ENCODE measurements at places on chromosomes 16 and 17. TPM values are rescaled to one million over a fixed set of nuclear protein-coding genes. Genes with fewer than 3 reads are reported as not detected.
A peak's percentile ranks its signal among the peaks of the same experiment; 100 is the strongest.

DNA sequence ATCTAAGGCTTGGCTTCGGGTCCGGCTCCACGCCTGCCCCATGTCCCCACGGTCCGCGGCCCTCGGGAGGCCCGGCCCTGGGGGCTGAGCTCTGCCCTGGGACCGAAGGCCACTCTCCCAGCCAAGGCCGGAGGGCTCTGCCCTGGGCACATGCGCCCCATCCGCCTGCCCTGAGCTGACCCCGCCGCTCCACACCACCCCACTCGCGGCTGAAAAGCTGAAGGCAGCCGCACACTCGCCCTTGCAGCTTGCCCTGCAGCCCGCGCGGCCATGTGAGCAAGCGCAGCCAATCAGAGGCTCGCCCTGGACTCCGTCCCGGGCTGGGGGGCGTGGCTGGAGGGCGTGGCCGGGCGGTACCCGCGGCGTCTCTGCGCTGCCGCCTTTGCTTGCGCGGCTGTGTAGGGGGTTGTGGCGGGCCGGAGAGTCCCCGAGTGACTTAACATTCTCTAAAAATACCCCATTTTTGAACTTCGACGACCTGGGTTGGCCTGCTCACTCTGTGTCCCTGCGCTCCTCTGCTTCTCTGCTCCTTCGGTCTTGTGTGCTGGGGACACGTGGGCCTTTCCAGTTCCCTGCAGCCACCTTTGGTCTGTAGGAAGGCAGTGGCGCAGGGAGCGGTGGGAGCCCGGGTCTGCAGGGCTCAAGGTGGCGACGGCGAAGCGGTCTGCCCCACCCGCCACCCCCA is 8.8 kb upstream of the MAP2K3 start:
- no peak for DNase-seq

- DNase-seq: peak; percentile 50
These were observed 53.2 kb downstream of the CDYL2 start for GRCh38 chr16:80751167-80751566.

DNA sequence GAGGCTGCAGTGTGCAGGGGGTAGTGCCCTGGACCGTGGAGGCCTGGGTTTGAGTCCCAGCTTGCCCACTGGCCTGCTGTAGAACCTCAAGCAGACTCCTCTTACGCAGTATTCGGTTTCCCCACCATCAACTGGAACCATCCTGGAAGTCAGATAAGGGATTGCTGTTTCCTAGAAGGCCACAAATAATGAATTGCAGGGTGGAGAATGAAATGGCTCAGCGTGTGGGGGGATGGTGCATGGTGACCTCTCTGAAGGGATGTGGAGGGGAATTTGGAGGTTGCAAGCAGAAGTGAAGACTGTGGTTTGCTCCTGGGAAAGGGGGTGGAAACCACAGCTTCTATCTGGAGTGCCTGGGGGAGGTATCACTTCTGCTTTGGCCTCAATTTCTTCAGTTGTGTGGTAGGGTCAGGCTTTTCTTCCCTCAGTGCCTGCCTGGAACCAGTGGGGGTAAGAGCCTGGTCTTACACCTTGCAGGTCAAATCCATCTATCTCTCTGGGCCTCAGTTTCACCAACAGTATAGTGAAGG is 1.7 kb downstream of the ADGRG5 start:
- no peak for DNase-seq

- DNase-seq: no peak
These were observed 21.5 kb downstream of the TRIM25 start for GRCh38 chr17:56892333-56892732.

DNA sequence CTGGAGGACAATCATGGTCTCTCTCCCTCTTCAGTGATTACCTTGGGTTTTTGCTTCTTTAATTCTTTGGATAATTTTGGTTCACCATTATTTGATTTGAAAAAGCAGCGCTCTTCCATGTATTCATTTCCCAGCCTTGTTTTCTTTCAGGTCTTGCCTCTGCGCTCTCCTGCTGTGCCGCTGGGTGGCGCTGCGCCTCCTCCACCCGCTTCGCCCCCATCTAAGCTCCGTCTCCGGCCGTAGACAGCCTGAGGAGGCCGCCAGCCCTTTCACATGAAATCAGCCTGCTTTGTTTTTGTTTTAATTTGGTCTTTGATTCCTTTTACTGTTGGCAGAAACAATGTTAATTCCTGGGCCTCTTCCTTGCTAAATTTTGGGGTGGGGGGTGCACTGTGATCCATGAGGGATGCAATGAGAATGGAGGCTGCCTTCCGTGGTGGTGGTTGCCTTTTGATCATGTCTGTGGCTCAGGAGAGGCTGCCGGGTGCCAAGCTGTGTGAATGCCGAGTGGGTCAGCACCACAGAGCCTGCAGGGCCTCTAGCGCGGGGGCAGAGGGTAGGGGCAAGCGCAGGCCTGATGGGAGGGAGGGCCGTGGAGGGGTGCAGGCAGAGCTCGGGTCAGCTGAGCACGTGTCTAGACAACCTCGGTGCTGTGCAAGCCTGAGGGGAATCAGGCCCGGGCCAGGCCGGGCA is 64.1 kb downstream of the PLD6 start:
- DNase-seq: no peak

DNA sequence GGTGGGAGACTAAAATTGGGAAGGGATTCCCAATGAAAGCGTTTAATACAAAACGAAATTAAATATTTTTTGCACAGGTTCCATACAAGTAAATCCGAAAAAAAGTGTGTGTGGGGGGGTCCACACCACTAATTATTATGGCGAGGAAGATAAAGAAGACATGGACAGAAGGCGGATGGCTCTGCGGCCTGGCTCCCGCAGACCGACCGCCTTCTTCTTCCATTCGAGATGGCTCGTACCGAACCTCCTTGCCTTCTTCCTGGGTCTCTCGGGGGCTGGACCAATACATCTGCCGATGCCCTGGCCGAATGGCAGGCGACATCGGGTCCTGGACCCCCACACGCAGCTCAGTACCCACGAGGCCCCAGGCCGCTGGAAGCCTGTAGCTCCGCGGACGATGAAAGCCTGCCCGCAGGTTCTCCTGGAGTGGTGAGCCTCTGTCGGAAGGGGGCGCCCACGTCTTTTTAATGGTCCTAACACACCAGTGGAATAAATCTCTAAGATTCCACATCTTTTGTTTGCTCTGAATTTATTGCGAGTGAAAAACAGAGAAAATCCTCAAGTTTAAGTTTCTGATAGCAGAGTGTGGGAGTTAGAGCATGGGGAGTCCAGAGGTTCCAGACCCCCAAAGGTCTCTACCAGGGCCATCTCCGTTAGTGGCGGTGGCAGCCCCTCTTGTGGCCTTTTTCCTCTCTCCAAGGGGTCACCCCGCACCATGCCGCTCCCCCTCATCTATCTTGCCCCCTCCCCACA is 1.4 kb downstream of the PRAC2 start:
- peak; percentile 39 for DNase-seq

- DNase-seq: no peak
These were observed 1.2 kb upstream of the DPEP2 start for GRCh38 chr16:68000450-68000849.

DNA sequence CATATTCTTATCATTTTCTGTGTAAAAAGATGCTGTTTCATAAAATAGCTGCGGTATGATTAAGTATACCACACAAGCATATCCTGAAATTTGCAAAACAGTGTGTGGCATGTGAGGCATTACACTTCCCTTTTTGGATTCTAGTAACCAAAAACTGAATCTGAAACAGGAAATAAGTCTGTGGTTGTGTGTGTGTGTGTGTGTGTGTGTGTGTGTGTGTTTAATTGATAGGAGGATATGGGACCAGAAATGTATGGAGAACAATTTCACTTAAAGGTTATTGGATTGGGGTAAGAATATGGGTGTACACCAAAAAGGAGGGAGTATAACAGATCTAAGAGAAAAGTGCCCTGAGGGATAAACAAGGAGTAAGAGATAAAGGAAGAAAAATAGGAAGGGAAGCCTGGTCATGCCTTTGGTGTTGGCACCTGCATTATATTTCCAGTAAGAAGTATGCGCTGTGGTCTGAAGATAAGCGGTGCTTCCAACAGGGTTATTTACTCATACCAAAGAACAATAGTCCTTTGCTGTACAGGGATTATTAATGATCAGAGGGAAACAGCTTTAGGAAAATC is 4.0 kb downstream of the LYRM1 start:
- DNase-seq: no peak

DNA sequence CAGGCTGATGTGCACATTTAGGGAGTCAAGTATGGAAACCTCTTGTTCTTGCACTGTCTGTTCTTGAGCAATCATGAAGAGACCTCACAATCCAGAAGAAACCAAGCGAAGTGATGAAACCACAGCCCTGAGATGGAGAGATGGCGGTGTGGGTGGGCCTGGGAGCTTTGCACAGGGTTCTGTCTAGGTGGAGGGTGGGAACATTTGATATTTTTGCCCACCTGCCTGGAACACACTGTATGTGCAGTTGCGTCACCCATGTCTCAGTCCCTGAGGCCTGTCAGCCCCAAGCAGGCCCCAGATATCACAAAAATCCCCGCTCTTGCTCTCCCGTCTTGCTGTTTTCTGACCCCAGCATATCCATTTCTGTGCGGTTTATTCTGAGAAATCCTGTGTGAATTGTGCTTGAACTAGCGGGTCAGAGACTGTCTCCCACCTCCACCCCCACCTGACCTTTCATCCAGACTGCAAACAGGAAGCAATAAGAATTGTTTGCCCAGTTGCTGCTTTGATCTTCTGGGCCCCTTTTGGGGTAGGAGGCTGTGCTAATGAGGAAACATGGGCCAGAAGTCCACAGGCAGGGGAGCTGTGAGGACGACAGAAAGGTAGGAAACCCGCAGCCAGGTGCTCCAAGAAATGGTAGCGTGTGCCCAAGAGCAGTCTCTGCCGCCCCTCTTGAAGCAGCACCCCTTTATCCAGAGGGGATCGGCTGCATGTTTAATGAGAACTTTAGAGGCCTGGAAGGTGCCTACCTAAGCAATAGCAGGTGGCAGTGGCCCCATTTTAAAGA is 183.8 kb downstream of the CCDC182 start:
- DNase-seq: no peak

DNA sequence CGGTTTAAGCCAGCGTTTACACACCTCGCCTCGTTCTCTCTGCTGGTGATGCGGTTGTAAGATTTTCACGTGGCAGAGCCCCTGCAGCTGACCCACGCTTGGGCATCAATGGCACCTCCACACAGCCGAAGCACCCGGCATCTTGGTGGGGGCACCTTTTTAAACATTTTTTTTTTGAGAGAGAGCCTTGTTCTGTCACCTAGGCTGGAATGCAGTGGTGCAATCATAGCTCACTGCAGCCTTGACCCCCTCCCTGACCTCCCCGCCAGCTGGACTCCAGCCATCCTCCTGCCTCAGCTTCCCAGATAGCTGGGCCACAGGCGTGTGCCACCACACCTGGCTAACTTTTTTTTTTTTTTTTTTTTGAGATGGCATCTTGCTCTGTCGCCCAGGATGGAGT is 4.9 kb downstream of the WDR90 start:
- DNase-seq: no peak

GRCh38 chr16:85376292-85377095 is 236.6 kb upstream of the GSE1 start:
- no peak for DNase-seq

DNA sequence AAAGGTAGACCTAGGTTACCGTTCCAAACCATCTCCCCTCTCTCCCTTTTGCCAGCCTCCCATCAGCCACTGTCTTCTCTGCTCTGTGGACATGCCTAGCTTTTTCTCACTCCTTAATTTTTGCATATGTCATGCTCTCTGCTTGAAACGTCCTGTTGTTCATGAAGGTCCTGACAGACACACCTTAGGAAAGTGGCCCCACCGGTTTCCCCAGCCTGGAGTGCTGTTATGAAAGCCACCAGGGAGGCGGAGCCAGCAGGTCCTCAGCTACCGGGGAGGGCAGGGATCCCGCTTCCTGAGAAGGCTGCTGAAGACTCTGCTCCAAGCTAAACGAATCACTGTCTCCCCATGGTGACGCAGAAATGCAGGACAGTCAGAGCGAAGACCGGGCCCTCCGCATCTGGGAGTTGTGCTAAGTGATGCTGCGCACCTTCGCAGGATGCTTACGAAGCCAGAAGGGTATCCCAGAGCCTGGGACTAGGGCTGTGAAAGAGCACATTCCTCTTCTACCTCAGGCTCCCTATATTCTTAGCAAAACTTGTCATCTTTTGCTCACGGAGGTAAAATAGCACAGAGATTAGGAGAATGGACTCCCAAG is 2.3 kb upstream of the SLC16A11 start:
- DNase-seq: no peak

GRCh38 chr17:75475144-75475835 is 18.9 kb downstream of the TMEM94 start:
- no peak for DNase-seq

GRCh38 chr17:17689312-17689711 is 8.1 kb downstream of the RAI1 start:
- DNase-seq: no peak

DNA sequence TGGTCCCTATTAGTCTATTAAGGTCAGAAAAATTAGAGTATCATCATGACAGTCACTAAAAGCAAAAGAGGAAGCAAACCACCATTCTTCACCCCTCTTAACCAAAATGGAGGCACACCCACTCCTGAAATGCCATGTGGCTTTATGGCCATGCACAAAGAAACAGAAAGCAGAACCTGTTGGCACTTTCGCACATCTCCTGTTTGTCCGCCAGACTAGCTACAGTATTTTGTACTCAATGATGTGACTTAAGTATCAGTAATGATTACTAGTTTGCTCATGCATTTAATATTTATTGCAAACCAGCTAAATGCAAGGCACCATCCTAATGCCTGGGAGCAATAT is 70.2 kb upstream of the GNAO1 start:
- no peak for DNase-seq

DNA sequence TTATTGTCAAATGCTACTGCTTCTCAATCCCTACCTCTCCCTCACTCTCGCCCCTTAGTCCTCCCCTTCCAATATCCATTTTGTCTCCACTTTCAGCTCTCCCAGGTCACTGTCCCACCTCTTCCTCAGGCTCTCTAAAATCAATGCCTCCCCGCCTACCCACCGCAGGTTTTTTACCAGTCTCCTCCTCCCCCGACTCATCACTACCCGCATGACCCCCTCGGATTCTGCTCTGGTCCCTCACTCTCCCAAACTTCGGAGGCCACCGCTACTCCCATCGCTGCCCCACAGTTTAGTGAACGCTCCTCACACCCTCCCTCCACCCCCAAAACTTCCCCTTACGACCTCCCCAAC is 513 bp downstream of the CRLF3 start:
- DNase-seq: no peak

DNA sequence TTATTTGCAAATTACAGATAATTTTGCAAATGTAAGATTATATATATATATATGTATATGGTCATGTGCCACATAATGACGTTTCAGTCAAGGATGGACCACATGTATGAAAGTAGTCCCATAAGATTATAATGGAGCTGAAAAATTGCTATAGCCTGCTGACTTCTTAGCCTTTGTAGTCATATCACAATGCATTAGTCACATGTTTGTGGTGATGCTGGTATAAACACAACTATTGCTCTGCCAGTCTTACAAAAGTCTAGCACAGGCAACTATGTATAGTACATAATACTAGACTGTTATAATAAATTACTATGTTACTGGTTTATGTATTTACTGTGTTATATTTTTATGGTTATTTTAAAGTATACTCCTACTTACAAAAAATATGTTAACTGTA is 444.3 kb downstream of the KCNJ2 start:
- DNase-seq: no peak

Gene RAB26
- 3.6 TPM for polyA plus RNA-seq

Gene PROCA1
- 0.51 TPM for polyA plus RNA-seq

Gene TEFM
- polyA plus RNA-seq: 10.6 TPM

Gene TOP3A
- 11.9 TPM for polyA plus RNA-seq

Gene NUPR1
- 108 TPM for polyA plus RNA-seq

Gene IRX3
- not detected for polyA plus RNA-seq

Gene KRT40
- not detected for polyA plus RNA-seq

Gene AXIN2
- 2.4 TPM for polyA plus RNA-seq

Gene KRTAP4-9
- not detected for polyA plus RNA-seq

Gene WFIKKN1
- polyA plus RNA-seq: not detected

Gene ARL16
- 44.7 TPM for polyA plus RNA-seq

Gene TERB1
- polyA plus RNA-seq: not detected

Gene DLX3
- not detected for polyA plus RNA-seq

Gene MPP3
- 4.5 TPM for polyA plus RNA-seq
